Spleen (tissue), 13 donors: ENCODE measurements at places on chromosomes 3 and 15.

DNA sequence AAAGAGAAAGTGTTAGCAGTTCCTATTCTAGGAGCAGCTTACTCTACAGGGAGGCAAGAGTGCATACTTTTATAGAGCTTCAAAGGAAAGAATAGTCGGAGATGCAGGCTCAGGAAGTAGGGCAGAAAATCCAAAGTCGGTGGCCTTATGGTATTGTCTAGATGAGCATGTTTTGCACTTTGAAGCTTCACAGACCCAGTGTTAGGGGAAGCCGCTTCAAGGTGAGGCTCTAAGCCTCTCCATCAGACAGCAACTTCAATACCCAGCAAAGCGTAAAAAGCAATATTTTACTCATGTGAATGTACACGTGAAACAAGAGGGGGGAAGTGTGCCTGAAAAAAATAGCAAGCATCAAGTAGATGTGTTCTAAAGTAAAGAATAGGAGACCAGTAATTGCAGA is 125.6 kb upstream of the RASGRP1 start:
- DNase-seq = no peak

DNA sequence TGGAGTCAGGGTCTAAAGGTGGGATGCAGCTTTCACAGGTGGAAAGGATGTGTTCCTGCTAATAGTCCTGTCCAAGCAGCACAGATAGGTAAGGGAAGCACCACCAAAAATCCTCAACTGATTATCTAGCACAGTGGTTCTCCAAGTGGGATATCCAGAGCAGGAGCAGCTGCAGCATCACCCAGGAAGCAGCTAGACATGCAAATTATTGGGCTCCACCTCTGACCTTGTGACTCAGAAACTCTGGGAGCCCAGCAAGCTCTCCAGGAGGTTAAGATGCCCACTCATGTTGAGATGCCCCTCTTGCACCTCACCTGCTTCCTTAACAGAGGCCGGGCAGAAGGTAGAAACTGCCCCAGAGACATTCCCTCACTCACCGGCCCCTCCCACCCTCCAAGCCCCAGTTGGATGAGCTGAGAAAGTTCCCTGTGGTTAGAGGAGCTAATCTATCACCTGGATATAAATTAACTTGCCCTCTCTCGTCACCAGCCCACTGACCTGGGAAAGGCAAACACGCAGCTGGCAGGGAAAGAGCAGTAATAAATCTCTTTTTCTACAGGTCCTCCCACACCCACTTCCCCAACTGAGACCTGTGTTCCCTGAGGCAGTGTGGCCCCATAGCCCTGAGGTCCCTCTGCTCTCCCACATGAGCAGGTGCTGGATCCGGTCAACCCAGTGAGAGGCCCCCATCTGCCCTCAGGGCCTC is 39.3 kb downstream of the ADCY5 start:
- no peak for DNase-seq

- no peak for DNase-seq
Observed at GRCh38 chr15:37931321-37931720, 3.1 kb upstream of the TMCO5A start.

- DNase-seq = no peak
Observed at GRCh38 chr3:165466856-165467255, 270.7 kb upstream of the SLITRK3 start.

- DNase-seq = no peak
Observed at GRCh38 chr3:195794708-195795107, 17.0 kb downstream of the MUC4 start.

DNA sequence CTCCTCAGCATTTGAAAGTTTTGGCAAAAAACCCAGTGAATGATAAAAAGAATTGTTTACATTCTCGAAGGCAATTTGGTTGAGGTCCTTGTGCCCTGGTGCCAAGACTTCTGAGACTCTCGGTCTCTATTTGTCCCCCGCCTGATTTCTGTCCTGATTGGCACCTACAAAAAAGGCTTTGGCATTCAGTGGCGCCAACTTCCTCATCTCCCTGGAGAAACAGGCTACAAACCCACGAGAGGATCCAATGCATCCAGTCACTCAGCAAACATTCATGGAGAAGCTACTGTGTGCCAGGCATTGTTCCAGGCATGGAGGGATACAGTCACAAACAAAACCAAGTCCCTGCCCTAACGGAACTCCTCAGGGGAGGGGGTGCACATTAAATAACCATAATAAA is 42.7 kb downstream of the HES1 start:
- DNase-seq = no peak

GRCh38 chr3:13501056-13501455 is 20.9 kb downstream of the HDAC11 start:
- DNase-seq = peak; percentile 24

DNA sequence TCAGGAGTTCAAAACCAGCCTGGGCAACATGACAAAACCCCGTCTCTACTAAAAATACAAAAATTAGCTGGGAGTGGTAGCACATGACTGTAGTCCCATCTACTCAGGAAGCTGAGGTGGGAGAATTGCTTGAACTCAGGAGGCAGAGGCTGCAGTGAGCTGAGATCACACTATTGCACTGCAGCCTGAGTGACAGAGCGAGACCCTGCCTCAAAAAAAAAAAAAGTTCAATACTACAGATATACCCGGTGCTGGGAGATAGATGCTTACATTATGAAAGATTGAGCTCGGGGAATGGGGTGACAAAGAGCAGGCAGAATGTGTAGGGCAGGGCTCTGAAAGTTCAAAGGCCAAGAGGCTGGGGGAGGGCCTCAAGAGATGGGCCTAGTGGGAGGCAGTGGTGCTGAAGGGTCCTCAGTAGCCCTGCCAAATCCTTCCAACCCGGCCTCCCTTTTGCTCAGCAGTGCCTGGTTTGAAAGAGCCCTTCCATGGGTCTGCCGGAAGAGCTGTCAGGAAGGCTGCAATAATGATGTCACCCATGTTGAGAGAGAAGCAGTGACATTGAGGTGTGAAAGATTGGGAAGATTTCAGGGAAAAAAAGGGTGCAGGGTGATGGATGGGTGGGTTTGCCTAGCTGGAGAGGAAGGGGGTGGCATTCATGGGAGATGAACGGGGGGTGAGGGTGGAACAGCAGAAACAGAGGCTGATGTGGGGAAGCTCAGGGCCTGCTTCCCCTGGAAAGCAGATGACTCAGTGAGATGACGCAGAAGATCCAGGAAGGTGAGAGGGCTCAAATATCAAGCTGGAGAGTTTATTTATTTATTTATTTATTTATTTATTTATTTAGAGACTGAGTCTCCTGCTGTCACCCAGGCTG is 20.0 kb upstream of the IREB2 start:
- DNase-seq = no peak

- no peak for DNase-seq
Observed at GRCh38 chr3:50972029-50972428, 297.3 kb downstream of the DOCK3 start.
